Upper lobe of right lung (tissue), 1 donor: ENCODE measurements at places on chromosomes 16 and 17.

DNA sequence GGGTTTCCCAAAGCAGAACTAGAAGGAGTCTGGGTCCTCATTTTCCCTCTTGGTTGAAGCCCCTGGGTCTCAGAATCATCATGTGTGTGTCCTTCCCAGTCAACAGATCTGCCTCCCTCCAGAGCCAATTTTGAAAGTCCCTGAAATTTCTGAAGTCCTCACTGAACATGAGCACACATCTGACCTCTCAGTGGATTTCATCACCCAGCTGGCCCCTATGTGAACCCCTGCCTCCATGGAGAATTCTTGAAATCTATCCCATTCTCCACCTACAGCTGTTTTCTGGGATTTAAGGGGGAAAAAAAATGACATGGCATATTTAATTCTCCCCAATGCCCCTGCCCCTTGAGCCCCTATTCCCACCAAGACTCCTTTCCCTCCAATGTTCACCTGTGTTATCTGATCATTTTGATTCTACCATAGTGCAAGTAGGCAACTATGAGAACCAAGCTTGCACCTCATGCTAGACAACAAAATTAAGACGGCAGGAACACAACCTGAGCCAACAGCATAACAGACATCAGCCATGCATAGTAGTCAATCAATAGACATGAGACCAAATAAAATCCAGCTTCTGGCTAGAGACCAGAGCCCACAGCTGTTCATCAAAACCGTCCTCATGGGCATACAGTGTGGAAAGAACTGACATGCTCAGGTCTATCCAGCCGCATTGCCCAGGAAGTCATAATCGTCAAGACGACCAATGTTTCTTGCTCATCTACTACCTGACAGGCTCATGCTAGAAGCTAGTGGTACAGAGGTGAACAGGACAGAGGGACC lies 14.9 kb downstream of the SOX9 start:
- no peak for DNase-seq

- no peak for DNase-seq
These were observed 60.1 kb upstream of the MRTFB start for GRCh38 chr16:14011001-14011400.

GRCh38 chr17:17493249-17493985 lies 2.8 kb downstream of the RASD1 start:
- peak; percentile 67 for DNase-seq

GRCh38 chr16:9766891-9767290 lies 415.3 kb downstream of the GRIN2A start:
- no peak for DNase-seq

GRCh38 chr16:85166699-85167588 lies 54.7 kb upstream of the CIBAR2 start:
- DNase-seq = no peak

DNA sequence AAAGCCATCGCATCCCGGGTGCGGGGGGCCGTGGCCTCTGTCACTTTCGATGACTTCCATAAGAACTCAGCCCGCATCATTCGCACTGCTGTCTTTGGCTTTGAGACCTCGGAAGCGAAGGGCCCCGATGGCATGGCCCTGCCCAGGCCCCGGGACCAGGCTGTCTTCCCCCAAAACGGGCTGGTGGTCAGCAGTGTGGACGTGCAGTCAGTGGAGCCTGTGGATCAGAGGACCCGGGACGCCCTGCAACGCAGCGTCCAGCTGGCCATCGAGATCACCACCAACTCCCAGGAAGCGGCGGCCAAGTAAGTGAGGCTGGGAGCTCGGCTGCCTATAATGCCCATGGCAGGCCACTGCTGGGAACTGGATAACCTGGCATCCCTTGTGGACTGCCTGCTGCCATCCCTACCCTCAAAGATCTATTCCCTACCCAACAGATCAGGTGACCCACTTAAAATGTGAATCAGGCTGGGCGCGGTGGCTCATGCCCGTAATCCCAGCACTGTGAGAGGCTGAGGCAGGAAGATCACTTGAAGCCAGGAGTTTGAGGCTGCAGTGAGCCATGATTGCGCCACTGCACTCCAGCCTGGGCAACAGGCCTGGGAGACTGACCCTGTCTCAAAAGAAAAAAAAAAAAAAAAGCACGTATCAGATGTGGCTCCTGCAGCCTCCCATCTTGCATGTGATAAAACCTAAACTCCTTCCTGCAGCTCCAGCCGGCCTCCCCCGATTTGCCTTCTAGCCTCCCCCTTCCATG lies 18.3 kb downstream of the CDIPT start:
- DNase-seq = peak; percentile 89

GRCh38 chr17:75059369-75060345 lies 12.6 kb downstream of the KCTD2 start:
- no peak for DNase-seq

DNA sequence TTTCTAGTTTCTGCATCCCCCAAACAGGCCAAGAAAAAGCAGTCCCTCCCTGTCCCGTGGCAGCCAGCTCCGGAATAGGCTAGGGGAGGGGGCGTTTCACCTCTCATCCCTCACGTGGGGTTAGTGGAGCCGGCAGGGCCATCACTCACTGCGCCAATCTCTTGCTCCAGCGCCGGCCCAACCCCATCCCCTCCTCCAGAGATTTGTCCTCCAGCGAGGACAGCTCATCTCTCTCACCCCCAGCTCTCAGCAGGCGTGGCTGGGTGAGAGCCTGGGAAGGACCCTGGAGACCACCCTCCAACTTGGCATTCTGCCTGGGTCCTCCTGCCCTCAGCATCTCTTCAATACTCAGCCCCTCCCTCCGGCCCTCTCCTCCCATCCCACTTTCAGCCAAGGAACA lies 74.1 kb downstream of the TMEM132E start:
- DNase-seq = no peak

DNA sequence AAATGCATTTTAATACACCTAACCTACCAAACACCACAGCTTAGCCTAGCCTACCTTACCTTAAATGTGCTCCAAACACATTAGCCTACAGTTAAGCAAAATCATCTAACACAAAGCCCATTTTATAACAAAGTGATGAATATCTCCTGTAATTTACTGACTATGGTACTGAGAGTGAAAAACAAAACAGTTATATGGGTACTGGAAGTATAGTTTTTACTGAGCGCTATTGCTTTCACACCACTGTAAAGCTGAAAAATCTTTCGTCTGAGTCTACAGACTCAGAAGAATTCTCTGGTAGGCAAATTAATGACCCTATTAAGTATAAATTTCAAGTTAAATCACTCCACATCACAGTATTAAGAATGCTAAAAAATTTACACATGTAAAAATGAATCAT lies 3.5 kb downstream of the GRB2 start:
- DNase-seq = no peak
